ENCODE measurements at places on chromosomes 12 and 14.

DNA sequence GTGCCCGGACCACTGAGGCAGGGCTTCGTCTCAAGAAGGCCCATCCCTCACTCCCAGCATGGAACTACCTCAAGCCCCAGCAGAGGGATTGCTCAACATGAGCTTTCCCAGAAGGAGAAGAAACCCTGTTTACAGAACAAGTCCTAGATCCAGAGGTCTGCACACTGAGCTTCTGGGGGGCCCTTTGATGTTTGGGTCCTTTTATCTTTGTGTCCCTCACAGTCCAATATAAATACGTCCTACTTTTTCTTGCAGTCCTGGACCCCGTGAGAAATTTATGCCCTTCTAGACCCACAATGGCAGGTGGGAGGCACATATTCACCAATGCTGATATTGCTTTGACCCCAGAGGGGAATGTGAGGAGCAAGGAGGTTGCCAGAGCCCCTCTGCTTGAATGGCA, 54.4 kb downstream of the SMUG1 start:
- no peak for DNase-seq

DNA sequence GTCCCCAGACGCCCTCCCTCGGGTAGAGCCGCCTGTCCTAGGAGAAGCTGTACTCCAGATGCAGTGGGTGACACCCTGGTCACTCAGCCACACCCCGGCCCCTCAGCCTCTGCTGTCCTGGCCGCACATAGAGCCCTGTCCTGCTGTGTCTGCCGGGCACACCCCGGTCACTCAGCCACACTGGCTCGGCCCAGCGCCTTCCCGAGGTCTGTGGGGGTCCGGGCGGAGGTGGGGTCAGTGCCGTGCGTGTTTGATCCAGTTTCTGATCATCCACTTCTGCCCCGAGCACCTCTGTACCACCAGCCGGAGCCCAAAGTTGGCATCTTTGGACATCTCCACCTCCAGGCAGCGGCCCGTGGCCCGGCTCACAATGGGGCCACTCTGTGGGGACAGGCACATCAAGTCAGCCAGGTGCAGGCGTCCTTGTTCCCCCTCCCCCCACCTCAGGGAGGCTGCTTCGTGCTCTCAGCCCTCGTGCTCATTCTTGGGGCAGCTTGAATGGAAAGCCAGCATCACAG, 52.7 kb downstream of the NOC4L start:
- no peak for DNase-seq

GRCh38 chr14:42533476-42533875, 926.8 kb downstream of the LRFN5 start:
- no peak for DNase-seq

- DNase-seq: no peak
These were observed 66.4 kb upstream of the FLRT2 start for GRCh38 chr14:85463512-85463911.

- no peak for DNase-seq
These were observed 374.8 kb downstream of the RMST start for GRCh38 chr12:97837401-97837800.

GRCh38 chr12:25463521-25463920, 89.6 kb downstream of the LMNTD1 start:
- no peak for DNase-seq

GRCh38 chr12:105355752-105356151, 25.3 kb downstream of the C12orf75 start:
- no peak for DNase-seq

DNA sequence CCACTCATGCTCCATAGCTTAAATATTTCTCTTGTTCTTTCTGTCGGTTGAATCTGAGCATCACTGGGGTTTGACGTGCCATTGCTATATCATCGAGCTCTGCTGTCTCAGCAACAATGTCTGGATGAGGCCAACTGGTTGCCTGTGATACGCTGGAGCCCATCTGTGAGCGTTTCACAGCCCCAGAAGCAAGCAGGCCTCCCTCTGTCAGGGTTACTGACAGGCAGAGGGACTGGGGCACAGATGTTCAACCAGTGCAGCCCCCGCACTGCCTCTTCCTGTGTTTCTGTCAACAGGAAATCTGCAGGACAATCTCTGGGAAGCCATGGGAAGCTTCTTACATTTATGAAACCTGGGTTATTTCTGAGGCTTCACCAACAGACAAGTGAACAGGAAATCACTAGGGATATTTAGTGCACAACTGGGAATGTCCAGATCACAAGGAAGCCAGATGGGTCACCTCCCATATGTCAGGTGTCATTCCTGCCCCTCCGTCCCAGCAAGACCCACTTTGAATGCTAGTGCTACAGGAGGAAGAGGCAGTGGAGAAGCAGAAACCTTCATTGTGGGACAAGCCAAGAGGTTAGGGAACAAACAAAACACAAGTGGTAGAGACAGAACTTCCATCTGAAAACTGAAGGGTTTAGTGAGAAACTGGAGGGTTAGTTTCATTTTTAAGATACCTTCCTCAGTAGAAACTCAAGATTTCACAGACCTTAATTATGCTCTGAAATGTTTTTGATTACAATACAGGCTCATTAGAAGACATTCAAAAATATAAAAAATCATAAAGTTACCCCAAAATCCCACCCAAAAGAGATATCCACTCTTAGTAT, 24.1 kb downstream of the DMAC2L start:
- no peak for DNase-seq

- no peak for DNase-seq
These were observed 935 bp downstream of the TBC1D30 start for GRCh38 chr12:64825143-64826021.
